ENCODE measurements at places on chromosomes 3 and 15.

GRCh38 chr3:183291497-183292031, 38.5 kb downstream of the B3GNT5 start:
- no peak for DNase-seq

GRCh38 chr3:162019817-162020216, 523.2 kb downstream of the OTOL1 start:
- DNase-seq: no peak

DNA sequence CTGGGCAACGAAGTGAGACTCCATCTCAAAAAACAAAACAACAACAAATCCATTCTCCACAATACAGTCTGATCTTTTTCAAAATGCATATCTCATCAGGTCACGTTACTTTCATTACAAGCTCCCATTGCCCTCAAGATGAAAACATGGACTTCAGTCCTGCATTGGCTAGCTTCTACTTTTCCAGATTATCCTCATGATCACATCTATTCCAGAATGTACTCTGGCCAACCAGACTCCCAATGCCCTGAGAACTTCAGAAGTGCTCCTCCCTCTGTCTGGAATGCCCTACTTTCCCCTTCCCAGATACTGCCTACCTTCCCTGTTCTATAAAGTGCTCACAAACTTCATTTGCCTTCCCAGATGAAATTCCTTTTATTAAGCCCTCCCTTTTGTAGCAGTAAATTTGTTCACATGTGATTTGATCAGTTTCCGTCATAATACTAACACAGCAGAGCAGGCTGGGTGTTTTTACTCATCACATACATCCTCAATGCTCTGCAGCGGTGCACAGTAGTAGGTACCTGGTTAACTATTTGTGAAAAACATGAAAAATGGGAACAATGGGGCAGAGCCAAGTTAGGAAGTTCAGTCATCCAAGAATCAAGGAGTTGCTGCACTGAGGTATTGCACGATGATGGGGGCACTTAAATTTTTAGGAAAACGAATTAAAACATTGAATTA, 5.3 kb downstream of the RPL22L1 start:
- DNase-seq: no peak

- no peak for DNase-seq
Observed at GRCh38 chr3:37987315-37987697, 3.3 kb upstream of the VILL start.

- DNase-seq: no peak
Observed at GRCh38 chr15:98765610-98766009, 117.3 kb downstream of the IGF1R start.

DNA sequence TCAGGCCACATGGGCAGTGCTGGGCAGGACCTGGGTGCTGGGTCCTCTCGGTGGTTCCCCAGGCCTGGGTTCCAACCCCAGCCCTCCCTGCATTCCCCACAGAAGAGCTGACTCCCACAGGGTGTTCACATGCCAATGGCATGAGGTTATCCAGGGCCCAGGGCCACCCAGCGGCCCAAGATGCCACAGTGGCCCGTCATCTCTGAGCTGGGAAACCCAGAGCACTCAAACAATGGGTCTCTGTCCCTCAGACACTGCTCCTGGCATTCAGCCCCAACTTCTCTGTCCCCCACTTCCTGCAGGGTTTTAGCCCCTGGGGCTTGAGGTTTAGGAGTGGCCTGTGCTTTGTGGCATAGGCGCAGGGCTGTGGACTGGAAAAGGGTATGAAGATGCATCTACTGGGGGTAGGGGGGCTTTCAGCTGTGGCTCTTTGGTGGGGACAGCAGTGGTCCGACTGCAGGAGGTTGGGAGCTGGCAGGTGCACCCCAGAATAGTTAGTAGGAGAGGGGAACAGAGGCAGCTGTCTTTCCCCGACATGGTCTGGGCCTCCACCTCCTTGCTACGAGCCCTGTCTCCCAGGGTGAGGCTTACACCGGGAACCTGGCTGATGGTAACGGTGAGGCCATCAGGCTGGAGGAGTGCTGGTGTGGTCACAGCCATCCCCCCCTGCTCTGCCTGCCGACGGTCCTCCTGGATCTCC, 1.7 kb downstream of the CCDC9B start:
- DNase-seq: no peak

- no peak for DNase-seq
Observed at GRCh38 chr3:170741756-170742529, 128.1 kb downstream of the RPL22L1 start.

Data from NCI-H187 treated with DMSO at 0.1 percent for 48 hours (cell line).